Epithelial cell of alveolus of lung (primary cell): ENCODE measurements at places on chromosomes 3 and 15. TPM values are rescaled to one million over a fixed set of nuclear protein-coding genes. Genes with fewer than 3 reads are reported as not detected.

The DCUN1D1 gene
- total RNA-seq, result 18.1 and 23.1 TPM in 2 replicates

The FBXW12 gene
- total RNA-seq, result not detected in 2 replicates

The IL17RE gene
- 0.88 and 1.0 TPM in 2 replicates for total RNA-seq

The CFAP91 gene
- total RNA-seq, result 0.32 and 1.4 TPM in 2 replicates

The GOLGA6A gene
- 6.9 TPM in 1 of 2 replicates, not detected in the other for total RNA-seq

The FBXO40 gene
- total RNA-seq, result not detected in 2 replicates

The LEKR1 gene
- total RNA-seq, result 0.24 and 0.39 TPM in 2 replicates

The GNAT1 gene
- not detected in 2 replicates for total RNA-seq

The SNX1 gene
- total RNA-seq, result 23.3 and 41.5 TPM in 2 replicates
